ENCODE measurements at places on chromosomes 12 and 14. TPM values are rescaled to one million over a fixed set of nuclear protein-coding genes. Genes with fewer than 3 reads are reported as not detected.

- DNase-seq: no peak
Observed at GRCh38 chr12:29149691-29150281, 708 bp downstream of the FAR2 start.

DNA sequence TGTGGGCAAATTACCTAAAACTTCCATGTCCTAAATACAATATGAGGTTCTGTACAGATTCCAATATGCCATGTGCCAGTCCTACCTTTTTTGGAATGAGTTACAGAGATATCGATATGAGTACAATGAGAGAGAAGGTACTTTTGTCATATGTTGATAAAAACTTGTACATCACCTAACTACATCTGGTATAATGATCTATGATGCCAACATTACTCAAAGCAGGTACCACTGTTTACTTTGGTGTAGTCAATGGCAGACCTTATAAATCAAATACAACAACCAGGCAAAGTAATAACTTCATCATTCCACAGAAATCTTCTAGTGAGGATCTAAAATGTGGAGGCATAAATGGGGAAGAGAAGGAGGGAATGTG is 12.7 kb downstream of the TEP1 start:
- DNase-seq: no peak

- no peak for DNase-seq
Observed at GRCh38 chr12:113698510-113698858, 226.8 kb upstream of the LHX5 start.

- DNase-seq: no peak
Observed at GRCh38 chr12:102512523-102512922, 32.2 kb upstream of the IGF1 start.

LRRIQ1 gene
- polyA plus RNA-seq: 37.3 TPM
